ENCODE measurements at places on chromosomes 4 and X.

GRCh38 chr4:47374477-47374876 lies 89.0 kb downstream of the COMMD8 start:
- DNase-seq: no peak

- no peak for DNase-seq
These were observed 656.7 kb downstream of the ZNF674 start for GRCh38 chrX:45888518-45888917.

- no peak for DNase-seq
These were observed 132.8 kb upstream of the GPR101 start for GRCh38 chrX:137166591-137166990.

- no peak for DNase-seq
These were observed 97.2 kb upstream of the ADRA2C start for GRCh38 chr4:3668825-3669552.

DNA sequence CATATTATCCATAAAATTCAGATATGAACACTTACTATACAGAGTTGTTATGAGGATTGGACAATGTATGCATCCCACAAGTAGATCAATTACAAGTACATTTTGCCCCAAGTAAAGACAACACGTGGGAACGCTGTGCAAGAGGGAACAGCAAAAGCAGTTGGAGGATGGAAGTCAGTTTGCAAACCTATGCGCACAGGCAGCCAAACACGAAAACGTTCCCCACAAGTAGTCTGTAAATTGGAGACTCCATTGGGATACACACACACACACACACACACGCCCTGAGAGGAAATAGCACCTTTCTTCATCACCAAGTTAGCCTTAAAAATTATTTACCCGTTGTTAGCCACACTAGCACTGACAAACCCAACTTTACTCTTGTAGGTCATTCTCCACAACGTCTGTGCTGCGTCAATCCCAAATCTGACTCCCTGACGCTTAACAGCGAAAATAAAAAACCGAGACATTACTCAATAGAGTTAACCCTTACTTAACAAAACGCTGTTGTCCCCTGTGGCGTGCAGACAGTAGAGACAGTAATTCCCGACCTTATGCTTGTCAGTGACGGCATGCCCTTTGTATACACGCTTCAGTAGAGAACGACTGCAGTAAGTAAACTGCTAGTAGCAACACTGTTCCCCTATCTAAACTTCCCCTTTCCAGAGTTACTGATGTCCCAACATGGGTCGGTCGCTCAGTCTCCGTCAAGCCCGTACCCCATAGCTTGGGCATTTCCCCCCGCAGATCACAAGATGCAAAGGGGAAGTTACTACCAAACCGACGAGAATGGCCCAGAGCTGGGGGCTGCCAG lies 730 bp downstream of the MANBA start:
- no peak for DNase-seq

DNA sequence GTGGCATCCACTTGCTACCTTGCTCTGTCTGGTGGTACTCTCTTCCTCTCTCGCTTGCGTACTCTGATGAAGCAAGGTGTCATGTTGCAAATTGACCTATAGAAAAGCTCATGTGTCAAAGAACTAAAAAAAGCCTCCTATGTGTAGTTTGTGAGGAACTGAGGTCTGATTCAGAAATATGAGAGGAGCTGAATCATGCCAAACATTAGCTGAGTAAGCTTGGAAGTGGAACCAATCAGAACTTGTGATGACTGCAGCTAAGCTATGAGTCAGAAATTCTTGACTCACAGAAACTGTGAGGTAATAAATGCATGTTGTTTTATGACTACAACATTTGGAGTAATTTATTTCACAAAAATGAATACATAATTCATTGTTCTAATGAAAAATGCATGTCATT lies 2138.8 kb downstream of the PCDH7 start:
- DNase-seq: no peak

DNA sequence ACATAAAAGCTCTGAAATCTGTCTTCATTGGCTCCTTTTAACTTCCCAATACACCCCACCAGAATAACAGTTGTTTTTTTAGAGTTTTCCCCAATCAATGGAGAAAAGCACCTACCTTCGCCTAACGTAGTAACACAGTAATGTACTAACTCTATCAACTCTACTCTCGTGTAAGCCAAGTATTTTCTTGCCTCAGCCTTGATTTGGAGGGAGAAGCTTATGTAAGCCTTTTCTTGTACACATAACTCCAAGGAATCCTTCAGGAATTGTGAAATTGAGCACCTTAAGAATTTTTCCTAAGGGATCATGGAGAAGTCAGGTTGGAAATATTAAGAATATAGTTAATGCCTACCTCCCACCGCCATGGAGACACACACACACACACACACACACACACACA lies 181.2 kb downstream of the RAPGEF2 start:
- no peak for DNase-seq

DNA sequence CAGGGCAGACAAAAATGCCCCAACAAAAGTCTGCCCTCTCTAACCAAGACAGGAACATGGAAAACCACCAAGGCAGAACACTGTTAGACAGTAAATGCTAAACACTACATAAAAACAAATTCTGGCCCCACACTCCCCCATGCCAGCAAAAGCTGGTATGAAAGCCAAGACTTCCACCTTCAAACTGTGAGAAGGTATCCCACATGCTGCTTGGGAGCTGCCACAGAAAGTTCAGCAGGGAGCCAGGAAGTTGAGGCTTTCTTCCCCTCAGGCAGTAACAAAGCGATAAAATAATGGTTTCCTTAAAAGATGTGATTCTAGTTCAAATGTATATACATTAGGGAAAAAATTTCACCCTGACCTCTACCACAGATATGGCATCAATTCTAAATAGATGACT lies 770.4 kb upstream of the NDST4 start:
- DNase-seq: no peak

GRCh38 chr4:35562861-35563260 lies 681.5 kb downstream of the ARAP2 start:
- DNase-seq: no peak

DNA sequence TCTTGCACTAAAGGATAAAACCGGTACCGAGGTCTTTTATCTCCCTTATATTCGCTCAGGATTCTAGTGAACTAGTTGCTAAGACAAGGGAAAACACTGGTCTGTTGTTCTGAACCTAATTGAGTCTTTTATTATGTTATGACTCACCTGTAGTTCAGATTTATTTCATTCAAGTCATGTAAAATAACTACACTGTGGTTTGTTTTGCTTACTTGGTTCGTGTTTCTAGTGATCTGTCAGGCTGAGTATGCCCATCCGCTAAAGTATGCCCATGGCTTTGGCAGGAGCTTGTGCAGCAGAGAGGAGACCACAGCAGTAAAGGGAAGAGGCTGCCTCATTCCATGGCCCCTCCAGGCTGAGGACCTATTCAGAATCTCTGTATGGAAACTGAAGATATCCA lies 126.1 kb downstream of the AFF1 start:
- no peak for DNase-seq

DNA sequence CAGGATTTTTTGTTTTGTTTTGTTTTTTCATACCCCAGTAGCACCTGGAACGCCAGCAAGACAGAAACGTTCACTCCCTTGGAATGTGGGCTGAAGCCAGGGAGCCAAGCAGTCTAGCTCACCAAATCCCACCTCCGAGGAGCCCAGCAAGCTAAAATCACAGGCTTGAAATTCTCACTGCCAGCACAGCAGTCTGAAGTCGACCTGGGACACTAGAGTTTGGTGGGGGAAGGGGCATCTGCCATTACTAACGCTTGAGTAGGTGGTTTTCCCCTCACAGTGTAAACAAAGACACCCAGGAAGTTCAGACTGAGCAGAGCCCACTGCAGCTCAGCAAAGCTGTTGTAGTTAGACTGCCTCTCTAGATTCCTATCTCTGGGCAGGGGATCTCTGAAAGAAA lies 99.6 kb upstream of the FGF16 start:
- no peak for DNase-seq

DNA sequence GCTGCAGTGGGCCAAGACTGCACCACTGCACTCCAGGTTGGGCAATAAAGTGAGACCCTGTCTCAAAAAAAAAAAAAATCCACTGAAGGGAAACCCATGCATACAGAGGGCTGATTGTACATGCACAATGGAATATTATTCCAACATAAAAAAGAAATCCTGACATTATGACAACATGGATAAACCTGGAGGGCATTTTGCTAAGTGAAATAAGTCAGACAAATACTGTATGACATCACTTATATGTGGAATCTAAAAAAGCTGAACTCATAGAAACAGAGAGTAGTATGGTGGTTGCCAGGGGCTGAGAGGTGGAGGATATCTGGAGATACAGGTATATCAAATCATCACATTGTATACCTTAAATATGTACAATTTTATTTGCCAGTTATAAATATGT lies 102.2 kb downstream of the PPEF1 start:
- no peak for DNase-seq

- DNase-seq: peak; percentile 83
These were observed at the start of gene EBP for GRCh38 chrX:48521353-48522243. Gene EBP, plus strand, starts transcription at chrX:48521808. Its CDS starts 1,964 bp downstream, at chrX:48523772.

- no peak for DNase-seq
These were observed 127.1 kb downstream of the PJA1 start for GRCh38 chrX:69038188-69038587.

GRCh38 chr4:4856071-4857000 lies 3.1 kb upstream of the MSX1 start:
- DNase-seq: no peak

- no peak for DNase-seq
These were observed 30.2 kb upstream of the WFS1 start for GRCh38 chr4:6239486-6239885.

DNA sequence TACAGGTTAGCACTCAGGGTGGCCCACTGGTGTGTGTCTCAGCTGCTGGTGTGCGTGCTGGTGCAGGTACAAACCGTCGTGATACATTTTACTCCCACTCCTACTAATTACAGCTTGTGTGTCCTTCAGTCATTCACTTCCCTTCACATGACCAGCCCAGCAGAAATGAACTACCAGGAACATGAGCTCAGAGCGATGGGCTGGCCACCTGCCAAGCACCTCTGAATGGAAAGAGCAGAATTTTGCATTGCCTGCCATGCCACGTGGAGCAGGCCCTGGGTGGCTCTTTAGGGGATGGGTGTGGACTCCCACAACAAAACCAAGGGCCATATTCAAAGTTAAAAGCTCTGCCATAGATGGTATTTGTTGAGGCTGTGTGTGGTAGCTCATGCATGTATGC lies 58.9 kb upstream of the PGM2 start:
- no peak for DNase-seq

- no peak for DNase-seq
These were observed 2.4 kb upstream of the STIM2 start for GRCh38 chr4:26858035-26858918.

DNA sequence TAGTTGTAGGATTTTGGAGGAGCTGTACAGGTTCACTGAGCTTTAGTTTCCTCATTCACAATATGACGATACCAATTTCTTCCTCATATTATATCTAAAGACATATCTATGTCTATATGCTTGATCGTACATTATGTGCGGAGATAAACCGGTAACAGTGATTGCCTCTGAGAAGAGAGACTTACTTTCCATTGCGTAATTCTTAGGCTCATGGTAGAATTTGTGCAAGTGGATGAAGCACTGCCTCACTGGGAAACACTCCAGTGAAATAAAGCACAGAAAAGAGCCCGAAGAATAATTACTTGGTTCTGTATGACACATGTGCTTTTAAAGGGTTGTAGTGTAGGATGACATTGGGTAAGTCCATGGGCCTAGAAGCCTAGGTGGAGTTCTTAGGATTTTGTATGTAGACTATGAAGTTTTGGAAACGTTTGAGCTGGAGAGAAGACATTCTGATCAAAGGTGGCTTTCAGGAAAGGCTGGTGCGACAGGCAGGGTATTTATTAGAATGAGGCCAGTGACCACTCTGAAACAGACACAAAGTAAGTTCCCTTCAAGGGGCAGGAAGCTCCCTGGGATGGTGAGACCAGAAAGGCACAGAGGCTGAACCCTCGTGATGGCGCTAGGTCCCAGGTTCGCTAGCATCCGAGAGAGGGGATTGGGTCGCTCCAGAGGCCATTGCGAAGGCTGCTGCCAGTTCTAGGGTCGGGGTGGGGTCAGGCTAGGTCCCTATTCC lies 649 bp upstream of the VBP1 start:
- peak; percentile 12 for DNase-seq

GRCh38 chr4:25771672-25772071 lies 91.1 kb downstream of the SEL1L3 start:
- no peak for DNase-seq

DNA sequence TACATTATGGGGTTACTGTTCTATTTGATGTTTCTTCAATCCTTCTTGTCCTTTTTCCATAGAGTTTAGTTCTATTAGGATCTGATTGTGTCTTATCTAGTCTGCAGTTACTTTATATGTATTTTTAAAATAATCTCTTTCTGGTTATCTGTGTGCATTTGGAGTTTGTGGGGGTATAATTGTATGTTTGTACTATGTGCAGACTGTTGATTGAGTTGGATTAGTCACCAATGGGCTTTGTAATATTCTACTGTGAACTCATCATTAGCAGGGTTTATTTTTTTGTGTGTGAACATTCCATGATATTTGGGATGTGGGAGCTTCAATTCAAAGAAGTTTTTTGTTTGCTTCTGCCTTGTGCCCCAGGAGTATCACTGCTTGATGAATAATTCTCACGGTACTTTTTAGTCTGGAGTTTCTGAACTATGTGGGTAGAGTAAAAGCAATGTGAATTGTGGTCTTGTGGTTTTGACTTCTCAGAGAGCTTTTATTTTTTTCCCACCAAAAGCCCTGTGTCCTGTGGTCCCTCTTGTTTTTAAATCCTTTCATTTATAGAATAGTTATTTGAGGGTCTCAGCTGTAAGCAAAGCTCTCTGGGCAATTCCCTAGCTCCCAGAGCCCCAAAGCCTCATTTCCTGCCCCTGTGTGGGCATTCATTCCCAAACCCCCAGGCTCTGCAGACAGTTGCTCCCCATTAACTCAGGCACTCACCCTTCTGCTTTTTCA lies 127.8 kb downstream of the PHKA2 start:
- no peak for DNase-seq

GRCh38 chrX:3548765-3549391 lies 164.6 kb downstream of the PRKX start:
- peak; percentile 70 for DNase-seq

GRCh38 chr4:20255823-20256222 lies 4.1 kb downstream of the SLIT2 start:
- no peak for DNase-seq

- no peak for DNase-seq
These were observed 65.7 kb upstream of the PAGE1 start for GRCh38 chrX:49761481-49761880.

DNA sequence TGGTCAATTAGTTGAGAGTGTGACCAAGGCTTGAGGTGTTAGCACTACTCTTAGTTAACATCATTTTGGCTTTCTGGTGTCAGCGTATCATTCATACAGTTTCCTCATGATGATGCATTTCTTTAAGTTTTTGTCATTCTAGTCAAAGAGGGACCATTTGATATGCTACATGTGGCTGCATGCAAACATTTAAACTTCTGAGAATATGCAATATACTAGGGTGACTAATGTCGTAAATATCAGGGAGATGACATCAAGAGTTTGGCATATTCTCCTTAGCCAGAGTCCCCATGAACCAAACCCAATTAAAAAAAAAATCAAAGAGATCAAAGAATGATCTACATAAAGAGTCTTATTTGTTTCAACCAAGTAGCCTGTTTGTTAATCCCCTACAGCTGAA lies 537.4 kb upstream of the PCDH7 start:
- no peak for DNase-seq
